NCI-H774 (cell line): ENCODE measurements at places on chromosomes 6 and 20.

GRCh38 chr20:46351357-46352058, 43.2 kb upstream of the CDH22 start:
- no peak for DNase-seq

DNA sequence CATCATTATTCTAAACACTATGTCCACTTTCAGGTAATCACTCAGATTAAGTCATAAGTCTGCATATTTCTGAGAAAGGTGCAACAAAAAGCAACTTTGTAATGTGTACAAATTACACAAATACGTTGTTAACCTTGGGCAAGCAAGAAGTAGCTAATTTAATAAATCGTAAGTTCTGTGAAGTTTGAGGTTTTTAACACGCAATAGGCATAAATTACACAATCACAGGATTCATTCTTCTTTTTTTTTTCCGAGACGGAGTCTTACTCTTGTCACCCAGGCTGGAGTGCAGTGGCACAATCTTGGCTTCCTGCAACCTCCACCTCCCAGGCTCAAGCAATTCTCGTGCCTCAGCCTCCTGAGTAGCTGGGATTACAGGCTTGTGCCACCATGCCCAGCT, 57.2 kb upstream of the F13A1 start:
- DNase-seq, result no peak

DNA sequence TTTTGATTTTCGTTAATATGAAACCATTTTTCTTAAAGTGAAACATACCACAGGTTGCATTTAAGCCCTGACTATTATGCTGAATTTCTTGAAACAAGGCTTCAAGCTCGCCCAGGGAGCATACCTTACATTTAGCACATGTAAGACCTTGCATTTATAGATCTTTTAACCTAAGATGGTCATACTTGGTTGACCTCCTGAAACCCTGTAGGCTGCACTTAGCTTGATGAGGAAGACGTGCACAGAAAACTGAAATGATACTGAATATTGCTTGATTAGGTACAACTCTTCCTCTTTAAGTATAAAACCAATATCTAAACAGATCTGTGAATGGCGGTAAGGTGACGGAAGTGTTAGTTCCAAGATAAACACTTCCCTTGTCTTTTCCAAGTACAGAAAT, 82.2 kb downstream of the CTNNBL1 start:
- no peak for DNase-seq

- no peak for DNase-seq
These were observed 4.1 kb downstream of the KCNS1 start for GRCh38 chr20:45096781-45097180.

- DNase-seq, result no peak
These were observed 32.3 kb downstream of the PDRG1 start for GRCh38 chr20:31919410-31920155.

GRCh38 chr20:62910777-62911497, 15.4 kb downstream of the DIDO1 start:
- no peak for DNase-seq

- DNase-seq, result no peak
These were observed 30.1 kb downstream of the CDS2 start for GRCh38 chr20:5156675-5157448.

GRCh38 chr6:83430611-83431544, at the start of gene ME1:
TSS of gene ME1 (minus strand) at chr6:83431051. CDS start at chr6:83430954, 97 bp downstream.
- DNase-seq, result peak; percentile 45

GRCh38 chr20:36802326-36803222, 29.0 kb upstream of the DSN1 start:
- DNase-seq, result no peak

DNA sequence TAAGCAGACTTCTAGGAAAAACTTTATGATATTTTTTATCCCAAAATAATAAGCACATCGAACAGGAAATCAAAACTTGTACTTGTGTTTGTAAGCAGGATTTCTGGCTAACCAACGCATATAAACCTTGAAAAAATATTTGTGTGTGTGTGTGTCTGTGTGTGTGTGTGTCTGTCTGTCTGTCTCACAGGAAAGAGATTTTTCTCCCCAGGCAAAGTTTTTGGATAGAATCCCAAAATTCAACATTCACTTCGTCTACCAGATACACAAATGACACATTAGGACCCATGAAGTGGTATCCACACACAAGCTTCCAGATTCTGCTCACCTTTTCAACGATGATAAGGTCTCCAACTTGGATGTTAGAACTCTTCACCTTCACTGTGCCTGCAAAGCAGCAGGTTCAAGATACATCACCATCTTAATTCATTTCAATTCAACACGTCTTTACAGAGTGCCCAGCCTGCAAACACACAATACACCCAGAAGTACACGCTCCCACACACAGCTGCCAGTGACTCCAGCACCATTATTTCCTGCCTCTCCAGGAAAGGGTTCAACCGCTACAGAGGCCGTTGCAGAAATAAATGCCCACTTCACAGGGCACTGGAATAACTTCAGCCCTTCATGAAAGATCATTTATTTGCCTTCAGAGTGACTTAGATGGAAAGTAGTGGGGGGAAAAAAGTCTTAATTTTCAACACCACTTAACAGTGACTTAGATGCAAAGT, 70.9 kb downstream of the ATP9A start:
- DNase-seq, result no peak

- DNase-seq, result peak; percentile 36
These were observed 402 bp downstream of the ZBTB12 start for GRCh38 chr6:31901415-31901952.

- no peak for DNase-seq
These were observed 85.6 kb downstream of the POPDC3 start for GRCh38 chr6:105094133-105094640.

DNA sequence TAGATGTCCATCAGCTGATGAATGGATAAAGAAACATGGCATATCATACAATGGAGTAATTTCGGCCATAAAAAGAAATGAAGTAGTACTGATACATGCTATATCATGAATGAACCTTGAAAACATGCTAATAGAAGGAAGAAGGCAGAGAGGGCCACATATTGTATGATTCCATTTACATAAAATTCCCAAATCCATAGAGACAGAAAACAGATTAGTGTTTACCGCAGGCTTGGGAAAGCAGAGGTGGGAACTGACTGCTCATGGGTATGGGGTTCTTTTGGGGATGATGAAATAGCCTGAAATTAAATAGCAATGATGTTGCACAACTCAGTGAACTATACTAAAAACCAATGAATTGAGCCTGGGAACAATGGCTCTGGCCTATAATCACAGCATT, 58.3 kb downstream of the SERAC1 start:
- no peak for DNase-seq

- no peak for DNase-seq
These were observed 75.4 kb upstream of the LAMA2 start for GRCh38 chr6:128807577-128807976.

GRCh38 chr6:80348263-80348662, 241.8 kb downstream of the BCKDHB start:
- DNase-seq, result no peak

GRCh38 chr6:43302126-43302525, 4.1 kb downstream of the SLC22A7 start:
- no peak for DNase-seq

- no peak for DNase-seq
These were observed 40.1 kb upstream of the PMEPA1 start for GRCh38 chr20:57749869-57750268.

DNA sequence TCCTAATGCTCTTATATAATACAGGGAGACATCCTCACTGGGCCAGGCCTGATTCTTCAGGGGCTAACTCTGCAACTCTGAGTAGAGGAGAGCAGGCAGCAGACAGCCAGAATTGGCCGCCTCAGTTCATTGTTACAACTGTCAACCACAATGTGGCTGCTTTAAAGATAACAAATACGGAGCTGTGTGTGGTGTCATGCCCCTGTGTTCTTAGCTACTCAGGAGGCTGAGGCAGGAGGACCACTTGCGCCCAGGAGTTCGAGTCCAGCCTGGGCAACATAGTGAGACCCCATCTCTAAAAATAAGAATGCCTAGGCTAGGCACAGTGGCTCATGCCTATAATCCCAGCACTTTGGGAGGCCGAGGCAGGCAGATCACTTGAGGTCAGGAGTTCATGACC, 34.3 kb downstream of the CEP250 start:
- no peak for DNase-seq

DNA sequence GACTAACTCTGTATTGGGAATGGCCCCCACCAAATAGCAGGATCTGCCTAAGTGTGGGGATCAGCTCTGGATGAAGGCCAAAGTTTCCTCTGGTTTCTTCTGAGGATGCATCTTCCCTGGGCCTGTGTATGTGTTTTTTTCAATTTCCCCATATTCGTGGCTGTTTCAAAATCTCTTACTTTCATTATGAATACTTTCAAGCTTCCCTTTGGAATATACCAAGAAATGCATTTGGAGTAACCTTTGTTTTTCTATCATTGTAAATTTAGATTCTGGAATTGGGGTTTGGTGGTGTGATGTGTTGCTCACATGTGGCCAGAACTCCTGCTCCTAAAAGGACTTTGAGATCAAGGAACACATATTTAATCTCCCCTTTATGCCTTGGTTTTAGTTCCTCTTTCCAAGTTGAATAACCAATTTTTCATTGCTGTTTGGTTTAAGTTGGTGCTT, 8.4 kb downstream of the ENTPD6 start:
- no peak for DNase-seq

- no peak for DNase-seq
These were observed 115.2 kb downstream of the DLL1 start for GRCh38 chr6:170175644-170176135.

DNA sequence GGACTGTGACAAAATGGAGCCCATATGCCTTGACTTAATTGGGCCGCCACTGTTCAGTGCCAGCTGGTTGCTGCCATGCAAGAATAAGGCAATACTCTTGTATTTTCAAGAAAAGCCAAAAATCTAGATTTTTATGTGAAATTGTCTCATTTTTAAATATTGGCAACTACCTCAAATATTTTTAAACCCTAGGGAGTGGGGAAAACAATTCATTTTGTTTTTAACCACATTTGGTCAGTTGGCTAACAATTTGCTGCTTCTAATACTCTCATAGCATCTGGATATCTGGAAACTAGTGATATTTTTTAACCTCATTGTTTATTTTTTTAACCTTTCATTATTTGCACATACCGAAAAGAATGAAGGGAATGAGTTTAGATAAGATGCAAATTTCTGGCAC, 91.0 kb downstream of the EYA2 start:
- no peak for DNase-seq

- DNase-seq, result no peak
These were observed 74.6 kb downstream of the TMEM244 start for GRCh38 chr6:129786548-129786947.

- DNase-seq, result no peak
These were observed 62.4 kb downstream of the PTCHD4 start for GRCh38 chr6:48048451-48049146.

DNA sequence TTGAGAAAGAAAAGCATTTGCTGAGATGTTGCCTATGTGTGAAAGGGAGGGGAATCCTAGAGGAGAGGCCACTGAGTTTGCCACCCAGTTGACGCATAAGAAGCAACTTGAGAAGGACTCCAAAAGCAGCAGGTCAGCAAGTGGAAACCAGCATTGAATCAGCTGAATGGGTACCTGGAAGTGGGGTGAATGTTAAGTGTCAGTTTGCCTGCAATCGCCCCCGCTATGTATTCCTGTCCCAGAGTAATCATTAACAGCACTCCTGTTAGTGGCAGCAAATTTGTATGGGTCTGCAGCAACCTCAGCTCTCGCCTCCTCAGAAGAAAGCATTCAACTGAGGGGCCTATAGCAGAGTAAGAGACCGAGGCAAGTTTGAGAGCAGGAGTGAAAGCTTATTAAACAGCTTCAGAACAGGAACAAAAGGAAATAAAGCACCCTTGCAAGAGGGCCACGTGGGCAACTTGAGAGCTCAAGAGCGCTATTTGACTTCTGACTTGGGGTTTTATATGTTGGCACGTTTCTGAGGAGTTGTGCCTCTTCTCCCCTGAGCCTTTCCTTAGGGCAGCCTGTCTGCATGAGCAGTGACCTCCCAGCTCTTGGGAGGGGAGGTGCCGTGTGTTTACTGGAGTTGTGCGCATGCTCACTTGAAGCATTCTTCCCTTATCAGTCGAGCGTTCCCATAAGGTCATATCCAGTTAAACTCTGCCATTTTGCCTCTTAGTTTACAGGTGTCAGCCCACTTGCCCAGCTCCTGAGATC, 122.6 kb upstream of the PHACTR1 start:
- no peak for DNase-seq

DNA sequence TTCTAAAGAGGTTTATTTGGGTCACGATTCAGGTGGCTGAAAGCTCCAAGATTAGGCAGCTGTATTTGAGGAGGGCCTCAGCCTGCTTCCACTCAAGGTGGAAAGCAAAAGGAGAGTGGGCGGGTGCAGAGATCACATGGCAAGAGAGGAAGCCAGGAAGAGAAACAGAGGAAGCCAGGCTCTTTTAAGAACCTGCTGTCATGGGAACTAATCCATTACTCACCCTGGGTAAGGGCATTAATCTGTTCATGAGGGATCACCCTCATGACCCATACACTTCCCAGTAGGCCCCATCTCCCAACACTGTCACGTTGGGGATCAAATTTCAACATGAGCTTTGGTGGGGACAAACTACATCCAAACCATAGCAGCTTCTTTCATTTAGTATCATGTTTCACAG, 53.9 kb downstream of the DHX35 start:
- DNase-seq, result no peak

DNA sequence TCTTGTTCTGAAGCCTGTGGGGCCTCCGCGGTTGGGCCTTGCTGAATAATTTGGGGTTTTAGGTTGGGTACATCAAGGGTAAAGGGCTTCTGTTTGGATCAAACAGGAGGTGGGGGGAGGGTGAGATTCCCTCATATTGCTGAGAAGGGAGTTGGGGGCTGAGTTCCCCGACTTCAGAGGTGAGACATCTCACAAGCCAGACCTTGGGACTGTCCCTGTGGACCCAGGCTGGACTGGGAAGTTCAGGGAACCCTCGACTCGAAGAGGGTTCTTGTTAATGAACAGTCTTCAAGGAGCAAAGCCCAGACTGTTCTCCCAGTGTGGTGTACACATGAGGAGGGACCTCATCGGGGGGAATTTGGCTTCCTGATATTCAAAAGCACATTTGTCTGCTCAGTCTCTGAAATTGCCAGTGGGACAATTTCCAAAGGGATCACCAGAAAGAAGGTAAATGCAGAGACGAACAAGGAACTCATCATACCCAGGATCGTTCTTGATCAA, 118.5 kb downstream of the SYCP2 start:
- no peak for DNase-seq

DNA sequence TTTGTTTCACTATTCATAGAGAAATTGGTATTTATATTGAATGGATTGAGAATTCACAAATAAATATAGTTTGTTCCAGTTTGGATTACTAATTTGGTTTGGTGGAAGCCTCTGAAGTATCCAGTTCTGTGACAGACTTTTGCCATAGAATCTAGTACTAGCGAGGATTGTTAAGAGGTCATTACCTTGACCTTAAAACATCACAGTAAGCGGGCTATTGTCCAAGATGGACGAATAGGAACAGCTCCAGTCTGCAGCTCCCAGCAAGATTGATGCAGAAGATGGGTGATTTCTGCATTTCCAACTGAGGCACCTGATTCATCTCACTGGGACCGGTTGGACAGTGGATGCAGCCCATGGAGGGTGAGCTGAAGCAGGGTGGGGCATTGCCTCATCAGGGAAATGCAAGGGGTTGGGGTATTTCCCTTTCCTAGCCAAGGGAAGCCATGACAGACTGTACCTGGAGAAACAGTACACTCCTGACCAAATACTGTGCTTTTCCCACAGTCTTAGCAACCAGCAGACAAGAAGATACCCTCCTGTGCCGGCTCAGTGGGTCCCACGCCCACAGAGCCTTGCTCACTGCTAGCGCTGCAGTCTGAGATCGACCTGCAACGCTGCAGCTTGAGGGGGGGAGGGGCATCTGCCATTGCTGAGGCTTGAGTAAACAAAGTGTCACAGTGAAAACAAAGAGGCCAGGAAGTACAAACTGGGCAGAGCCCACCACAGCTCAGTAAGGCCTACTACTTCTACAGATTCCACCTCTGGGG, 66.4 kb upstream of the NEDD9 start:
- no peak for DNase-seq
